M059J (cell line): ENCODE measurements at places on chromosomes 11 and 22. TPM values are rescaled to one million over a fixed set of nuclear protein-coding genes. Genes with fewer than 3 reads are reported as not detected.

MS4A6A gene
- total RNA-seq, result not detected in 2 replicates

RRAS2 gene
- total RNA-seq, result 127 and 143 TPM in 2 replicates

ST14 gene
- 0.30 and 0.44 TPM in 2 replicates for total RNA-seq

DNA sequence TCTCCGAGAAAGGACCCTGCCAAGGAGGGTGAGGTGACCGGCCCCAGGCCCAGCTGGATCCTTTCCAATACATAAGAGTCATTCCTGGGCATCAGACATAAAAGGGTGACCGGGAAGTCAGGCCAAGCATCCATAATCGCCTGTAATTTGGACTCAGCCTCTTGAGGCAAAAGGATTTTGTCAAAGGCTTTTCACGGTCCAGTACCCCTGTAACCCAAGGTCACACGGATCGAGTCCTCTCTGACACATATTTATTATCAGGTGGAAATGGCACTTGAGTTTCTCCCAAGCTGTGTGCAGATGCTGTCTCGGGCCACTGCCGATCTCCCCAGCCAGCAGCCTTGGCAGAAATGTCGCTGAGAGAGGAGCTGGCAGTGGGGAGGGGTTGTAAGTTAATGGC is 556.5 kb downstream of the MN1 start:
- DNase-seq, result peak; percentile 69

GTPBP1 gene
- 22.1 and 37.5 TPM in 2 replicates for total RNA-seq

TMEM80 gene
- 7.9 and 14.9 TPM in 2 replicates for total RNA-seq

DNA sequence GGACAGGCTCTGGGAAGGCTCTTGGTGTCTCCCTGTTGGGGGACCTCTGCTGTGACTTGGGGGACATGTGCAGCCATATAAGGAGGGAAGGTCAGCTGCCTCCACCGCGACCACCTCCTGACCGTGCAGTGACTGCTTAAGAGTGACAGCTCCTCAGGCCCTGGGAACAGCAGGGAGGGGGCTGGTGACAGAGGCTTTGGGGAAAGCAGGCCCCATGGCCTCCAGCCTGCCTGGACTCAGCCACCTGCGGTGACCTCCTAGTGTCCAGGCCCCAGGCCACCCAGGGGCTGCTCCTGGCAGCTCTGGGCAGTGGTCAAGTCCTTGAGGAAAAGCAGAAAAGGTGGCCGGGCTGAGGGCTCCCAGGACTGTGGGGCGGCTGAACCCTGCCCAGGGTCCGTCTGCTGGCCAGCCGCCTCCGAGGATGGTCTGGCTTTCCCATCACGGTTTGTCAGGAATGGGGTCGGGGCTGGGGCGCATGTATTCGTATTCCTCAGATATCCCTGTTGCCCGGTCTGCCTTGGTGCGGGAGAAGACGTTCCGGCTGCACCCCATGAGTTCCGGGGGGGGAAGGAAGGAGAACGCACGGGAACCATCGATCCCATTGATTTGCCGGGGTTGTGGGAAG is 96.8 kb downstream of the WNT7B start:
- DNase-seq, result no peak

NOL12 gene
- total RNA-seq, result 20.6 and 25.9 TPM in 2 replicates

GRCh38 chr22:36300396-36301212 is 47.7 kb downstream of the APOL1 start:
- DNase-seq, result no peak

DNA sequence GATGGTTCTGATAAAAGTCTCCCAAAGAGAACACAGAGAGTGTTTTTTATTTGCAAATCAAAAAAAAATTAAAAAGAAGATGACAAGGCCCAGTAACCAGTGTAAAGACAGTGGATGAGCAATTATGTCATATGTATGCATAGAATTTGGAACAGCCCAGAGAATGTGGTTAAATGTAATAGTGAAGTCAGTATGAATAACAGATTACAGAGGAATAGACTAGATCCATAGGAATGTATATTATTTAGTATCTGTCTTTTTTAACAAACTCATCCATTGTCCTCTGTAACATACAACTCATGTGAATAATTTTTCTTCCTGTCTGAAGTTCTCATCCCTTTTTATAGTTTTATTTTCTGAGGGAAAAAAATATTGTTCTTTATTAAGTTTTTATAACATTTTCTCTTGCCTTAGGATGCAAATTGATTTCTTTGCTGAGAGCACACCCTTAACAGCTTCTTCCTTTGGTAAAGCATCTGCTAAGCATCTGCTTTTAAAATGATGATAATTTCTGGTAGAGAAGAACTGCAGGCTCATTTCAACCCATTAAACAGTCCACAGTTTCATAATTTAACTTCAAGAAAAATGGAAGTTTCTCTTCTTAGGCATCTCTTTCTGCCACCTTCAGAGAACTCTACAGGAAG is 266.5 kb upstream of the MTNR1B start:
- DNase-seq, result no peak

POU2AF2 gene
- total RNA-seq, result not detected in 2 replicates

GRCh38 chr11:122779047-122779629 is 59.2 kb upstream of the CRTAM start:
- no peak for DNase-seq

OR5P2 gene
- total RNA-seq, result not detected in 2 replicates

GRCh38 chr11:123132881-123133280 is 62.2 kb downstream of the CLMP start:
- peak; percentile 61 for DNase-seq

- no peak for DNase-seq
Measured at GRCh38 chr11:134332189-134332631, 422 bp downstream of the GLB1L2 start.

OOSP2 gene
- not detected in 2 replicates for total RNA-seq

- no peak for DNase-seq
Measured at GRCh38 chr11:36070954-36071330, 127.1 kb downstream of the LDLRAD3 start.

KDM4D gene
- total RNA-seq, result 1.4 and 4.3 TPM in 2 replicates

GRCh38 chr11:3201677-3202181 is 16.9 kb downstream of the MRGPRG start:
- no peak for DNase-seq

GRCh38 chr11:77112641-77113381 is 10.2 kb downstream of the OMP start:
- DNase-seq, result no peak

CHCHD10 gene
- total RNA-seq, result 1.9 and 2.8 TPM in 2 replicates

- DNase-seq, result peak; percentile 68
Measured at GRCh38 chr11:59756845-59757244, 1.7 kb downstream of the STX3 start.

ACTN3 gene
- not detected in 2 replicates for total RNA-seq

DNA sequence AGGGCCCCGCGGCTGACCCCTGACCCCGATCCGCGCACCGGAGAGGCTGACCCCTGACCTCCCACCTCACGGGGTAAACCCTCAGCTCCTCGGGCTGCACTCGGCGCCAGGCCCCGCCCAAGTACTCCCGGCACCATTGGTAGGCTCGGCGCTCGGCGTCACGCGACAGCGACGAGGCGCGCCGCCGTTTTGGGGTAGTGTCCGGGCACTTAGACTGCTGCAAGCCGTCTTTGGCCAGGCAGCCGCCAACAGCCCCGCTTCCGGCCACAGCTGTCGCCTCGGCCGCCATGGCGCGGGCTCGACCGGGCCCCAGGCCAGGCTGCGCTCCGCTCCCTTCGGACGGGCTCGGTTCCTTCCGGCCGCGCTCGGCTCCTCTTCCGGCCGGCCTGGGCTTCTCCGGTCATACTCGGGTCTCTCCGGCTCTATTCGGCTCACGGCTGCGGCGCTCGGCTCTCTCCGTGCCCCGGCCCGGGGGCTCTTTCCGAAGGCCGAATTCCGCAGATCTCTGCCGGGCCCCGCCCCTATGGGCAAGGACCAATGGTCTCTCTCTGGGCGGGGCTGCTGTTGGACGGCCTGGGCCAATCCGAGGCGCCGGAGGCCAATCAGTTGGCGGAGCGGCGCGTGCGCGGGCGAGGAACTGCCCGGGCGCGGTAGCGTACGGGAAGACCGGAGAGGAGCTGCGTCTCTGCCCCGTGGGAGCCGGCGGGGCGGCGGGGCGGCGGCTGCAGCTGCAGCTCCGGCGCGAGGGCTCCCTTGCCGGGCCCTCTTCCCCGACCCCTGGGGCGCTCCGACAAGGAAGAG is at the start of gene CHKB:
TSS of gene CHKB (minus strand) at position 357 of the 801 bp plus-strand sequence. CDS start at position 289, 68 bp downstream.
- peak; percentile 94 for DNase-seq

GRCh38 chr11:17649261-17649660 is 70.1 kb upstream of the MYOD1 start:
- no peak for DNase-seq

DNA sequence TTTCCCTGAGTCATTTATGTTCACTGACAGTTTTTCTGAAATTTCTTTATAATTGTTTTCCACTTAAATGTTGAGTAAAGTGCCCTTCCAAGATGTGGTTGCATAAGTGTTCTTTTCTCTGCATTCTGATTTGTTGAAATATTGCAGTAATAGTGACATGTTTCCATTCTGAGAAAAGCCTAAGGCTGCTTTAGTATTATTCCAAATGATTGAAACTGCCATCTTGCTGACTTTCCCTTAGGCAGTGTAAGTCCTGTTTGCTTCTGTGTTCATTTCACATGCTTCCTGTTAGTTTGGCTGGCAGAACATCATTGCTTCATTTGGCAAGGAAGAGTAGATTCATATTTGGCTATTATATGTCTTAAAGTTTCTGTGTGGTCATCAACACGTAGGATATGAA is 146.5 kb downstream of the ELP4 start:
- peak; percentile 65 for DNase-seq

GRCh38 chr11:119377961-119378667 is 3.4 kb downstream of the USP2 start:
- DNase-seq, result no peak

SCT gene
- not detected in 2 replicates for total RNA-seq

- no peak for DNase-seq
Measured at GRCh38 chr11:123580557-123581275, 73.7 kb downstream of the SCN3B start.

CSF2RB gene
- total RNA-seq, result 0.02 TPM in 1 of 2 replicates, not detected in the other

GRCh38 chr11:101914341-101914737 is 471 bp upstream of the CEP126 start:
- DNase-seq, result peak; percentile 36

CAPN5 gene
- 13.1 and 17.2 TPM in 2 replicates for total RNA-seq

HOATZ gene
- total RNA-seq, result not detected in 2 replicates

FOLR1 gene
- 1.4 and 2.8 TPM in 2 replicates for total RNA-seq

DNA sequence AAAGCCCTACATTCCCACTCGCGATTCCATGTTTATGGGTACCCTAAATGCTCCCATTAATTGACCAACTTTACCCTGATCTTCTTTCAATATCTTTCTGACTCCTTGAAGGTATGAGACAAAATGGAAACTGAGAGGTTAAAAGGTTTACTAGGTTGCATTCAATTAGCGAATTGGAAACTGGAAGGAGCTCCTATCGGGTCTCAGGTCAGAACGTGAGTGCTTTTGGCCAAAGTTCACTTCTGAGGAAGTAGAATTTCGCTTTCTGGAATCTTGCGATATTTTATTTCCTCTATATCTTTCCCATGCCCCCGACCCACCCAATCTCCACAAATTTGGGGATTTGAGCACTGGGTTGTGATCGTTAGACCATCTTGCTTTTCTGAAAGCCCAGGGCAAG is 2.6 kb downstream of the EHF start:
- DNase-seq, result no peak

DNA sequence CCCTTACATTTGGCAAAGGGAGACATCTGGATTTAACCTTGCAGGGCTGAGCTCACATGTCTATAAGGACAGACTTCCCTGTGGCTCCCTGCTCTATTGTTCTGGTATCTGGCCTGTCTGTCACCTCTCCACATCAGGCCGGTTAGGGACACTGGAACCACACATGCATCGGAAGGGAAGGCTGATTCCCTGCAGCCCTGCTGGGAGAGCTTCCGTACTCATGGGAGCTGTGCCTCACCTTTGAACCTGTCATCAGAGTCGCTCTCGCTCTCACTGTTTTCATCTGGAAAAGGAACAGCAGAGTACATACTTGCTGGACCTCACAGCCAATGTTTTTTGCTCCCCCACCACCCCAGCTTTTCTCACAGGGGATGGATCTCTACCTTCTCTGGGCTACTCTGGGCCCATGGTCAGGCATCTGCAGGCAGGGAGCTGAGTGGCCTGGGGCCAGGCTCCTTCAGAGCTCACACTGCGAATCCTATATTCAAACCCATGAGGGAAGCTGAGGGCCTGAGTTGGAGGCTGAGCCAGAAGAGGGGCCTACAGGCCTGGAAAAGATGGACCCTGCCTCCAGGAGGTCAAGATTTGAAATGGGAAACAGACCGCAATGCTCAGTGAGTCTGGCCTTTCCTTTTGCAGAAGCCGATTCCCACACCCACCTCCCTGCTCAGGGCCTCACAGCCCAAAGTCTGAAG is 31.3 kb downstream of the RPL27A start:
- no peak for DNase-seq

GRCh38 chr11:86068138-86068871 is 579 bp downstream of the PICALM start:
- peak; percentile 65 for DNase-seq

SCN4B gene
- total RNA-seq, result 17.2 and 26.1 TPM in 2 replicates

DNA sequence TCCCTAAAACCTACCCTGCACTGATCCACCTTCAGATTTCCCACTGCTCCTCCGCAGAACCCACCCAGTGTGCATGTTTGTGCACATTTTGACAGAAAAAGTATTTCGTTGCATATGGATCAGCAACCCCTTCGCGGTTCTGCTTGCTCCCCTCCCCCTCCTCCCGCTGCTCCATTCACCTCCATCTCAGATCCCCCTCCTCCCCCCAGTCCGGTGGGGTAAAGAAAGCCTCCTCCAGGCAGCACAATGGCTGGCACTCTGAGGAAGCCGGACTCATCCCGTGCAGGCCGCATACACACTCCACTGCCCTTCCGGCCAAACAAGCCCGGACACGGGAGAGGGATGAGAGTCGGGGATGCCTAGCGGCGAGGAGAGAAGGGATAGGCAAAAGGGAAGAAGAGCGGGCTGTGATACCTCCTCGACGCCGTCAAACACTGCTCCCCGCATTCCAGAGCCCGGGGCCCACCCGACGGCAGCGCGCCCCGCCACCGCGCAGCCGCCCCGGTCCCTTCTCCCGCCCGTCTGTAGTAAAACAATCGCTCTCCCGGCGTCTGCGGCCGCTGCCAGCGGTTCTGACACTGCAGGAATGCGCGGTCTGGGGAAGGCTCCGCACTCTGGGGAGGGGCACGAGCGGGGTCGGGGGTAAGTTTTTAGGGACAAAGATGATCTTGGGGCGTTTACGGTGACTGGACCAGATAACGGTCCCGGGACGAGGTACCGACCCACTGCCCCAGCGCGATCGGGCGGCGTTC is 915 bp downstream of the FEZ1 start:
- peak; percentile 23 for DNase-seq

VWCE gene
- not detected in 2 replicates for total RNA-seq

- peak; percentile 15 for DNase-seq
Measured at GRCh38 chr11:20087118-20087521, 73.2 kb downstream of the DBX1 start.

DNA sequence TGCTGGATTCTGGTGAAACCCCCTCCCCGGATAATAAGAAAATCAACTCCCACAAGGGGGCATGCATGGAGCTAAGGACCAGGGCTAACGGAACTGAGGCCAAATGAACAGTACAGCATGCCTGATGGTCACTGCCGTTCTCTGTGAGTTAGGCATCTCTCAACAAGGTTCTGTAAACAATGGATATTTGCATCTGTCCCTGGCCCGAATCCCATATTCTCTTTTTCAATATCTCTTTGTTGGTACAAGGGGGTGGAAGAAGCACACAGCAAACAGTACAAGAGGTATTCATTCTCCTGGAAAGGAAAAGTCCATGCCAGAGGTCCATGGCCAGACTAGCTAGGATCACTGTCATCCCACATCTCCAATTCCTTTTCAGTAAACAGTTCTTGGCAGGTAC is 32.2 kb upstream of the APOA1 start:
- no peak for DNase-seq
